AG04450 (cell line): ENCODE measurements at places on chromosomes 3 and 15.

DNA sequence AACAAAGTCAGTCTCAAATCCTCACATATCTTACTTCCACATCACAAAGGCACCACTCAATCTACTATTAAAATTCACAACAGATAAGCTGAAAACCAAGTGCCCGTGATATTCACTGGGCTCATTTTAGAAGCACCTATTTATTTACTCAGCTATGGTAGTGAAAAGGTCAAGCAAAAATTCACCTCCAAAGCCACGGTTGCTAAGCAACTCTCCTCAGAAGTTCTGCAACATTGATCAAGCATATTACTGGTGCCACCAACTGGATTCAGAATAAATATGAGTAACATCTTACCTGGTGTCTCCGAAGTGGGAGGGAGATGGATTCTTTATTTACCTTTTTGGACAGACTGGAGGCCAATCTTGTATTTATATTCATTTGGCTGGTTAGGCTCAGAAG, 714.8 kb downstream of the FHIT start:
- no peak for DNase-seq

DNA sequence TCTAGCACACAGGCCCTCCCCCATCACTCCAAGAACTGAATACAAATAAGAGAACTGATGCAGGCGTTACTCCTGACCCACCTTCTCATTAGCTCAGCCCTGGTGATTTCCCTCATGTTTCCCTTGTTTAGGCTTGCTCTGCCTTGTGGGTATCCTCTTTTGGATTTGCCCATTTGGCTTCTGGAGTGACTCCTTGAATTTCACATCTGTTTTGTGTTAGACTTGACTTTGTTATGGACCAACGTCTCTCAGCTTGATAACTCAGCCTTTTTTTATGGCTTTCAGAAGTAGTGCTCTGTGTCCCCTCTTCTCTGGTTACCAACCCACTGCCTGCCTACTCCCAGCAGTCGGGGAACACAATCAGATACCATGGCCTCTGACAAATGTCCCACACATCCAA, 11.3 kb upstream of the TMOD3 start:
- no peak for DNase-seq

DNA sequence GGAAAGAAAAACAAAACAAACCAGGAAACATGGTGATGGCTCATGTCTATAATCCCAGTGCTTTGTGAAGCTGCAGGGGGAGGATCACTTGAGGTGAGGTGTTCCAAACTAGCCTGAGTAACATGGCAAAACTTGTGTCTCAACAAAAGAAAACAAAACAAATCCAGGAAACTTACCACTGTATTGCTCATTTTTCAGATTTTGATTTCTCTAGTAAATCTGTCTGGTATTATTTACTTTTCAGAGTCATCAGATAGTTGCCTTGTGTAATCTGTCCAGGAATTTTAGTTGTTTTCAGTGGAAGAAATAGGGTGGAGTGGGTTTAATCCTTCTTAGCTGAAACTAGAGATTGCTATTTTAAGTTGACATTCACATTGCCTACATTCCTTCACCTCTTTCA, 91.8 kb upstream of the ALCAM start:
- DNase-seq = no peak

DNA sequence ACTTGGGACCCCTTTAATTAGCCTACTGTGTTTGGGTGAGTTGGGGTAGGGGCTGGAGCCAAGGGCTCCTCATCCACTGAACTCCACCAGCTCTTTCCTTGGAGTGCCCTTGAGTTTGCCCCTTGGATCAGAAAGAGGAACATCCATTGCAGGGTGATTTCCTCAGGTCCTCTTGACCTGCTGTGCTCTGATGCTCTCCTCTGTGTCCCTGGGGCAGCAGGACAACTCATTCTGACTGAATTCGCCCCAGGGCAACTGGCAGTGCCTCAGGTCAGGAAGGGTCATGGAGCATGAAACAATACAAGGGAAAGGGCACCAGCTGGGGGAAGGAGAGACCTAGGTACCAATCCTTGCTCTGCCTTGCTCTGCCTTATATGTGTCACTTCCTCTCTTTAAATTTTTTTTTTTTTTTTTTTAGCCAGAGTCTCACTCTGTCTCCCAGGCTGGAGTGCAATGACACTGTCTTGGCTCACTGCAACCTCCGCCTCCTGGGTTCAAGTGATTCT, 47.8 kb downstream of the BSN start:
- no peak for DNase-seq
